Ovary (tissue), 10 donors: ENCODE measurements at places on chromosomes 1 and 21.

DNA sequence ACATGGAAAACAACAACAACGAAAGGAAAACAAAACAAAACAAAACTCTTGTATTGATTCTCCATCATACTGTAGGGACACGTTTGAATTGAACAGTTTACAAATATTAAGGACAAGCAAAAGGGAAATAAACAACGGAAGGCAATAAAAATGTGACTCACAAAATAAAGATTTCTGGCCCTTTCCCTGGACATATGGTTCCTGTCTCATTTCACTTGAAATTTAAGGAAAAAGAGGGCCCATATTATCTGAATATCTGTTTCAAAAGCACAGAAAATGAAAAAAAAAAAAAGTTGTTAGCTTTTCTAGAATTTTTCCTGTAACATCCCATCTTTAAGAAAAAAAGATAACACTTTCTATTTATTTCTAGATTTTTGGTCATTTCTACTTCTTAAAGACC, 3.6 kb upstream of the PKN2 start:
- no peak for DNase-seq

DNA sequence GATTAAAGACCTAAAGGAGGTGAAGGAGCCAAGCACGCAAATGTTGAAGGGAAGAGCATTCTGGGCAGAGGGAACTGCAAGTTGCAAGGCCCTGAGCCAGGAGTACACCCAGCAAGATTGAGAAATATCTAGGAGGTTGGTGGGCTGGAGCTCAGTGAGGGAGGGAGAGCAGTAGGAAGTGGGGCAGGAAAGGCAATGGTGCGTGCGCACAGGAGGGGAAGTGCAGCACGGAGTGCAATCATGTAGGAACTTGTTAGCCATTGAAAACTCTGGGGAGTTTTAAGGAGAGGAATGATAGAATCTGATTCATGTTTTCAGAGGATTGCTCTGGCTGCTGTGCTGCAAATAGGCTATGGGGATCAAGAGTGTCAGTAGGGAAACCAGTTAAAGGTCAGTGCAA, 13.2 kb upstream of the IGSF3 start:
- DNase-seq: no peak

DNA sequence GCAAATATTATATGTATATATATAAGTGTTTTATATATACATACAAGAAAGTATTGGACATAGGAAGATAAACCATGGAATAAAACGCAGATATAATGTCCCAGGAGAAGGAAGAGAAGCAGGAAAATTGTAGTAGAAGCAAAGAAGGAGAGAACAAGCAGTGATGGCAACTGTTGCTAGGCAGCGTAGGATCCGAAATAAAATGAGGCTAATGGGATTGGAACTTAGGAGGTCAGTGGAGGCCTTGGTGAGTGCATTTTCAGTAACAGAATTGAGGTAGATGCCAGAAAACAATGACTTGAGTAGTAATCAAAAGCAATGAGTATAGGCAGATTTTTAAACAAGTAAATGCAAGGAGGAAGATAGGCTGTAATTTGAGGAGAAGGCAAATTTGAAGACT, 265.8 kb downstream of the LRRC7 start:
- DNase-seq: no peak

- no peak for DNase-seq
Measured at GRCh38 chr1:61436016-61436415, 288.9 kb downstream of the TM2D1 start.

- DNase-seq: no peak
Measured at GRCh38 chr21:44708213-44708865, 3.0 kb downstream of the TSPEAR start.

GRCh38 chr1:185768371-185768770, 34.2 kb downstream of the HMCN1 start:
- DNase-seq: no peak

DNA sequence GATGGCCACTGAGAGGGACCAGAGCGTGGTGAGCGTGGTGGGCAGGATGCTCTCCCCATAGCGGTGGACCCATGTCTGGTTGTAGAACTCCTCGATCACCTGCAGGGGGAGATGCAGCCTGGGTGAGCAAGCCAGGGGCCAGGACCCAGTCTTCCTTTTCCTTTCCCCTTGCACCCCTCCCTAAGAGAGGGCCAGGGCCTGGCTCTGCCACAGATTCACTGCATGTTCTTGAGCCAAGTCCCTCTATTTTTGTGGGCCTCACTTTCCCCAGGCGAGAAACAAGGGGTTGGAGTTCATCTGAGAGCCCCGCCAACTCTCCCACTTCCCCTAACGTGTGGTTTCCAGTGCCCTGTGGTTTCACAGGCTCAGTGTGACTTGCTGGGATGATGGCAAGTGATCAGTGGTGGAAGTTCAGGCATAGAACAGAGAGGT, 27.5 kb downstream of the SLC2A1 start:
- no peak for DNase-seq

- no peak for DNase-seq
Measured at GRCh38 chr1:169196581-169196980, 90.1 kb downstream of the ATP1B1 start.

- peak; percentile 75 for DNase-seq
Measured at GRCh38 chr1:228697207-228698016, 37.9 kb upstream of the RHOU start.

- no peak for DNase-seq
Measured at GRCh38 chr1:246667773-246668172, 56.4 kb upstream of the SCCPDH start.

GRCh38 chr1:82598337-82598736, 797.6 kb downstream of the ADGRL2 start:
- no peak for DNase-seq

GRCh38 chr21:14968821-14969220, 96.0 kb downstream of the NRIP1 start:
- no peak for DNase-seq

- peak; percentile 19 for DNase-seq
Measured at GRCh38 chr21:34227386-34227852, 136.4 kb upstream of the KCNE2 start.

GRCh38 chr1:228876187-228876586, 140.9 kb downstream of the RHOU start:
- no peak for DNase-seq

DNA sequence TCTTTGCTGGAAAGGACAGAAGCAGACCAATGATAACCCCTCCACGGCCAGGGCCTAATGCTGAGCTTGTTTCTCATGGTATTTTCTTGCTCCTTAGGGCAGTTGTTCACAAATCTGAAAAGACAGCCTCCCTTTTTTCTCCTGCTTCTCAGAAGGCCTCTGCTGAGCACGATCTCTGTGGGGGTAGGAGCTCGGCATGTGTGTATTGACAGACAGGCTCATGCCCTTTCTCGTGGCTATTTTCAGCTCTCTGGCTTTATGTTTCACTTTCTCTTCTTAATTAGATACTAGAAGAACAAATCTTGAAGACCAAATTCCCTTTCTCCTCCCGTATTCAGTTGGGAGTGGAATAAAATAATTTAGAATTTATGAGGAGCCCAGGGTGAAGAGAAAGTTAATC, 768 bp upstream of the RIIAD1 start:
- DNase-seq: no peak

DNA sequence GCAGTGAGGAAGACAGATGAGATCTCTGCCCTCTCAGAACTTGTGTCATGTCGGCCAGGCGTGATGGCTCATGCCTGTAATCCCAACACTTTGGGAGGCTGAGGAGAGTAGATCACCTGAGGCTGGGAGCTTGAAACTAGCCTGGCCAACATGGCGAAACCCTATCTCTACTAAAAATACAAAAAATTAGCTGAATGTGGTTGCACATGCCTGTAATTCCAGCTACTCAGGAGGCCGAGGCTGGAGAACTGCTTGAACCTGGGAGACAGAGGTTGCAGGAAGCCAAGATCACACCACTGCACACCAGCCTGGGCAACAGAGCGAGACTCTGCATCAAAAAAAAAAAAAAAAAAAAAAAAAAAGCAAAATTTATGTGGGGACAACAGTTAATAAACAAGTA, 40.9 kb upstream of the RALGPS2 start:
- DNase-seq: no peak

GRCh38 chr1:43569175-43569574, 38.5 kb downstream of the PTPRF start:
- no peak for DNase-seq

- DNase-seq: no peak
Measured at GRCh38 chr21:40158366-40158765, 291.1 kb downstream of the PCP4 start.

GRCh38 chr1:150927624-150928023, 1.5 kb downstream of the SETDB1 start:
- no peak for DNase-seq

GRCh38 chr1:207740207-207740606, 11.6 kb upstream of the CD46 start:
- DNase-seq: no peak

GRCh38 chr1:153261281-153262069, 2.0 kb downstream of the LORICRIN start:
- peak; percentile 51 for DNase-seq

- DNase-seq: no peak
Measured at GRCh38 chr1:45084562-45084961, 72.5 kb downstream of the UROD start.

GRCh38 chr1:21818656-21819055, 6.6 kb downstream of the LDLRAD2 start:
- no peak for DNase-seq

DNA sequence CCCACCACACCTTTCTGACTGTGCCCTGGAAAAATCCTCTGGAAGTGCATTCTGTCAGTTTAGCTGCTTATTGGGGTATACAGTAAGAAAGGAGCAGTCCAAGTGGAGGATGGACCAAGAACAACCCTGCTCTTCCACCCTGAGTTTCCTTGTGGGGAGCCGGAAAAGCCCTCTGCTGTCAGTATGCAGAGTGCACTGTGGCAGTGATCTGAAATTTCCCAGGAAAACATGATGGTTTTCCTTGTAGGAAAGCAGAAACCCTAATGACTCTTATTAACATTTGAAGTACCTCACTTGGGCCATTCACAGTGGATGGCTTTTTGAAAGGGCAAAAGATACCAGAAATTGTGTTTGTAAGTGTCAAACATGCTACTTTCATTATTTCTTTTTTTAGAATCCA, 20.5 kb downstream of the ELAVL4 start:
- no peak for DNase-seq

DNA sequence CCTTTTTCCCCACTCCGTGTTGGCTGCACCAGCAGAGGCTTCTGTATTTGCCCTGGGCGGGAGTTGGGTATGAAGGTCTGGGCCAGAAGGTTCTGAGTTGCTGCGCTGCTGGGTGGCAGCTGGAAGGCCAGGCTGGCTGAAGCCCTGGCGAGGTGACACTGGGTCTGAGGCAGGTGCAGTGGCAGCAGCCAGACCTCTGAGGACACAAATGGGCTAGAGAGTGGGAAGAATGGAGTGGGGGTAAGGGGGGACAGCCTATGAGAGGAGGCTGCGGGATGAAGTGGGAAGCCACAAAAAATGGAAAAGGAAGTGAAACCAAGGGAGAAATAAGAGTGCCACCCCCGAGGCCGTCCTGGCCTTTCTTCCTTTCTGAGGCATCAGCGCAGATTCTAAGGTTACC, 53.2 kb downstream of the STX6 start:
- DNase-seq: no peak

GRCh38 chr1:14565090-14565489, 33.4 kb upstream of the KAZN start:
- DNase-seq: no peak

DNA sequence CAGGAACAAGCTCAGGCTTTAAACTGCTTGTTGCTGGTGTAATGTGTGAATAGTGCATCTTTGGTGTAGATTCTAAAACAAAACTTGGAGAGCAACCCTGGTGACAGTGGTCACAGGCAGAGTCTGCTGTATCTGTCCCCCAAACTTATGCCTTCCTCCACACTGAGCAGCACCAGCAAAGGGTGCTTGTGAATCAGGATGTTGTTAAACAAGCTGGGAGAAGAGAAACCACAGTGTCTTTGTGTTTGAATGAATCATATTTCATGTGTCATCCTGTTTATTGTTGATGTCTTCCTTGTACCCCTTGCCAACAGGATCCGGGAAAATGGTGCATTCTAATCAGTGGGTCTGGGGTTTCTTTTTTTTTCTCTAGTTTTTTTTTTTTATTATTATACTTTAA, 91.9 kb upstream of the COG2 start:
- DNase-seq: no peak

- no peak for DNase-seq
Measured at GRCh38 chr1:12798911-12799310, 7.7 kb downstream of the PRAMEF1 start.

GRCh38 chr1:37478451-37478881, 4.1 kb downstream of the ZC3H12A start:
- DNase-seq: no peak

DNA sequence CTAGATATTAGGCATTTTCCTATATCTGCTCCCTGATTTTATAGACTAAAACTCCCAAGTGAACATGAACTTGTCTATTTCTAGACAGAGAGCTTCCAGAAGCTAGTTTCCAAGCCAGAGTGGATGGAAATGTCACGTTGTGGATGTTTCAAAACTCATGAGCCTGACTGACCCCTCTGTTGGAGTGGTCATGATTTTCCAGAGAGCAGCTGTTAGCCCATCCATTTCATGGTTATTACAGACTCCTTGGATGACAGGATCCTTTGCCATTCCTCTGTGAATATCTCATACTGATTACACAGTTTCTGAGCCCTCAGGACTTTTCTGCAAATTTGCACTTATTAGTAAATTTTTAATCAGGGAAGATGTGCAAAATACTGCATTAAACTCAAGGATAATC, 76.8 kb upstream of the ATF3 start:
- no peak for DNase-seq

DNA sequence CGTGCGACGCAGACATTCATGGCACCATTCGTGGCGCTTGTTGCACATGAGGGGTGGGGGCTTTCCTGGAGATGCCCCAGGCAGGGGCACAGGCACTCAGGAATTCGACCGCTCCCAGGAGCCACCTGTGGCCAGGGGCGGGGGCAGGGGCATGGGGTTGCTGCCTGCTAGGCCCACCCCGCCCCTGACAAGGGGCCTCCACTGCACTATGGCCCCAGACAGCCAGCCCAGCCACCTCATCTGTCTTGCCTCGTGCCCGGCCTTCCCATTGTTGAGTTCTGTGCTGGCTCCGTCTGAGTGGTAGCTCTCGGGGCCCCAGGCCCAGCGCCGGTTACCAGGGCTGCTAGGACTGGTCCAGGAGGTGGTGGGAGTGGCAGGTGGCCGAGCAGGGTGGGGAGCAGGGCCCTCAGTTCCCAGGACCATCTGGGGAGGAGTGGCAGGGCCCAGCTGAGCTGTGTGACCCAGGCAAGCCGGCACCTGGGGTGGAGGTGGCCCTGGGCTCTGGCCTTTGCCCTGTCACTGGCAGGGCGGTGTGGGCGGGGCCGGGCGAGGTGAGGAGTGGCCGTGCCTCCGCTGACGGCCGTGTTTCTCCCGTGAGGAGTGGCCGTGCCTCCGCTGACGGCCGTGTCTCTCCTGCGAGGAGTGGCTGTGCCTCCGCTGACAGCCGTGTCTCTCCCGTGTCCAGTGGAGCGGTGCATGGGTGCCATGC, 1.9 kb downstream of the PLCH2 start:
- no peak for DNase-seq
